ENCODE measurements at places on chromosomes 12 and 14.

GRCh38 chr12:100799770-100800169 lies 5.2 kb downstream of the ANO4 start:
- DNase-seq, result no peak

DNA sequence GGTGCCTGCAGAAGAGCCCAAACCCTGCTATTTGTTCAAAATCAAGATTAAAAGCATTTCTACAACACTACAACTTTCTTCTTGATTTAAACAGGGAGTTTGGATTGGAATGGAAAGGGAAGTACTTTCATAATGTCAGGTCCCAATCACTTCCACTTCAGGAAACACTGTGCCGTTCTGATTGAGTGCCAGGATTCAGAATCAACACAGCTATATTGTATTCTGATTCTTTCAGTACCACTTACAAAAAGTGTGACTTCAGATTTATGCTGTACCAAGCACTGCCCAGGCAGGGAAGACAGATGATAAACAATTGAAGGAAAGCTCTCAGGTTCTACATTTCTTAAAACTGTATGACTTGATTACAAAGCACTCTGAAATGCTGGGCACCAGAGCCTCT lies 3.2 kb downstream of the TDP1 start:
- no peak for DNase-seq

GRCh38 chr14:80959496-80959895 lies 4.1 kb downstream of the TSHR start:
- DNase-seq, result no peak

GRCh38 chr14:76682367-76682766 lies 78.9 kb upstream of the VASH1 start:
- DNase-seq, result no peak

- DNase-seq, result no peak
Measured at GRCh38 chr14:23005451-23006187, 4.3 kb downstream of the C14orf93 start.

DNA sequence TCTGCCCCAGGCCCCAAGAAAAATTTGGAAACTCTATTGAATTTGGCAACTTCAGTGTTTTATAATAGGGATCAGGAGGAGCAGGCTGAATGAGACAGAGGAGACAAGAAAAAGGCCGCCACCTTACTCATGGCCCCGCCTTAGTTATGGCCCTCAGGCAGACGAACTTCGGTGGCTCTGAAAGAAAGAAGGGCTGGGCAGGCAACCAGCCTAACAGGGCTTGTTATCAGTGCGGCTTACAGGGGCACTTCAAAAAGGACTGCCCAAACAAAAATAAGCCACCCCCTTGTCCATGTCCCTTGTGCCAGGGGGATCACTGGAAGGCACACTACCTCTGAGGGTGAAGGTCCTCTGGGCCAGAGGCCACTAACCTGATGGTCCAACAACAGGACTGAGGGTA lies 146.3 kb upstream of the ATF7IP start:
- no peak for DNase-seq

DNA sequence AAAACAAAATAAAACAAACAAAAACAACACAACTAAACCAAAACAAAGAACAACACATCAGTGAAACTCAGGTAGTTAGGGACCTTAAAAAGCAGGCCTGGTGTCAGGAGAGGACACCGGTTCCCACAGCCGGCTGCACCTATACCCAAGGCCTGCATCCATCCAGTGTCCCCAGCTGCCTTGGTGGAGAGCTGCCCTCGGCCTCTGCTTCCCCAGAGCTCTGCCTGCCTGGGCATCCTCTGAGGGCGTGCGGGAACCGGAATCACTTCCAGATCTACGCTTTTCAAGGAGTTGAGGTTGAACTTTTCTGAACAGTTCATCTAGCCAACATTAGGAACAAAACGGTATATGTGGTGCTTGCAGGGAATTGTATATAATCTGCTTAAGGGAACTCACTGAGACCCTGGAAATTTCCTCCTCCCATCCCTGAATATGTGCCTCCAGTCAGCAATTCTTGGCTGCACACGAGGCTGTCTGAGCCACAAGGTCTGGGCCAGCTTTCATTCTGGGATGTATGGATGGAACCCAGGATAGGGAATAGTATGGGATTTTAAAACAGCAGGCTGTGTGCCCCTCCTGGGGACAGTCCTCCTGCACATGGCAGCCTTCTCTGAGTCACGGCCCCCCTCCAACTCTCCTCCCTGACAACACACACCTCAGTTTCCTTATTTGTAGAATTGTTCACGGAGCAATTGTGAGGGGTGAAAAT lies 319.0 kb upstream of the RTL1 start:
- no peak for DNase-seq

GRCh38 chr12:120468325-120468820 lies 1.2 kb downstream of the SRSF9 start:
- DNase-seq, result peak; percentile 20

DNA sequence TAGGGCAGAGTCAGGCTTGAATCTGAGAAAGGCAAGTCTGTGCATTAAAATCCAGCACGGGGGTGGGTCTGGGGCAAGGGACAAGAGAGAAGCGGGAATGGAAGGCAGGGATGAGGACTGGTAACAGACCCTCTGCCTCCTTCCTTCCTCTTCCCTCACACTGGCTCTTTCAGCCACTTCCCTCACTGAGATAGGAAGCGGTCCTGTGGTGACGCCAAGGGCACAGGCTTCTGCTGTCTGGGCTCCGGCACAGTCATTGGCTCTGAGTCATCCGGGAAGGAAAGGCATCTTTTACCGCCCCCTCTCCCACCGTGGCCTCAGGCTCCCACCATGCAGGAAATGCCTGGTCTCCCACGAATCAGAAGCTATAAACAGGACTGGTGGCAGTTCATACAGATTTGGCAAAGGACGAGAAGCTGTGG lies 70.2 kb downstream of the ETV6 start:
- no peak for DNase-seq

GRCh38 chr12:91763654-91764370 lies 381.8 kb downstream of the BTG1 start:
- DNase-seq, result peak; percentile 34

- no peak for DNase-seq
Measured at GRCh38 chr12:29734734-29735133, 49.0 kb downstream of the TMTC1 start.

DNA sequence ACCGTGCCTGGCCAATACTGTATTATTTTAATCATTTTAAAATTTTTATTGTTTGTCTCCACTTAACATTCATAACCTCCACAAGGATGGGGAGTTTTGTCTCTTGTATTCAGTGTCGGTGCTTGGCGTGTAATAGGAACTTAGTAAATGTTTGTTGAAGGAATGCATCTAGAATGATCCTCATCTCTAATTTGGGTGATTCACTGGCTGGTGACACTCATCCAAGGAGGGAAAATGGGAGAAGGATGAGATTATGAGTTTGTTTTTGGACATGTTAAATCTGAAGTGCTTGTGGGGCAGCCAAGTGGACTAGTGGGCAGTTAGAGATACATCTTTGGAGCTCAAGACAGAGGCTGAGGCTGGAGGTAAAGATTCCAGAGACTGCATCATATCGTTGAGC lies 5.1 kb downstream of the KLC1 start:
- DNase-seq, result no peak

GRCh38 chr12:126224032-126224431 lies 1158.8 kb downstream of the AACS start:
- DNase-seq, result no peak

DNA sequence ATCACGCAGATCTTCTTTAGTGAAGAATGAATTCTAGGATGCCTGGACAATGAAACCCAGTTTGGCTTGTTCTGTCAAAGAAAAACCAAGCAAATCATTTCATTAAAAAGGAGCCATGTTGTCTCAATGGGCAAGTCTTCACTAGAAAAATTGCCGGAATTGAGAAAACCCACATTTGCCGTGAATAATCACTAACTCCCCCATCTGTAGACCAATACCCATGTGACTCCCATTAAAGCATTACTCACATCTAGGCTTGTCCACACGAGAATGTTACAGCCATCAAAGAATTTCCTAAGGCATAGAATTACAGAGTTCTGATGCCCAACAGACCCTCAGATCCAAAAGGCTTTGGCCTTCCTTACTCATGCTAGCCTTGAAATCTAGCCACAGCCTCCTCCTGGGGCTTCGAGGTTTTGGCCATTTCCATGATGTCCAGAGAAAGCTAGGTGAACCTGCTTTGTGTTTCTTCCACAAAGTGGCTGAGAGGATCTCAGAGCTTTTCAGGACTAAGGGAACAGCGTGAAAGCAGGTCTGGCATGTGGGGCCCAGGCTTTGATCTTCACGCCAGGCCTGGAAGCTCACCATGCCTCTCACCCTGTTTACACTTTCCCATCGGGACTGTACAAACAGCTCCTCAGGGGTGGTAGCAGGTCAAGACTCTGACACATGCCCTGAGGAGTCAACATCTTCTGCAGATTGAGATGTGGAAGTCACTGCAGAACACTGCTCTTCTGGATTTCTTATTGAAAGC lies 12.1 kb downstream of the SLC7A8 start:
- no peak for DNase-seq

DNA sequence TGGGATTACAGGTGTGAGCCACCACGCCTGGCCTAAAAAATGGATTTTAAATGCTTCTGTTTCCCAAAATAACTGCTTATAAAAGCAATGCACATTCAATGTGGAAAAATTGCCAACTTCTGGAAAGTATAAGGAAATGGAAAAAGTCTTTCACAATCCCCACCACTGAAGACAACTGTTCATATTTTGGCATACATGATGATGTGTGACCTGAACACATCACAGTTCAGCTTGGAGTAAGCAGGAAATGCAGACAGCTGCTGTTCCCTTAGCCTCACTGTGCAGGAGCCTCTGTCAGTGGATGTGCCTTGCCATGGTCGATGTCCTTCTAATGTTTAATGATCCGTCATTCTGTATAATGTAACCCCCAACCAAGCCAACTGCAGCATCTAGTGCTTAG lies 5.2 kb downstream of the MTERF2 start:
- DNase-seq, result no peak

DNA sequence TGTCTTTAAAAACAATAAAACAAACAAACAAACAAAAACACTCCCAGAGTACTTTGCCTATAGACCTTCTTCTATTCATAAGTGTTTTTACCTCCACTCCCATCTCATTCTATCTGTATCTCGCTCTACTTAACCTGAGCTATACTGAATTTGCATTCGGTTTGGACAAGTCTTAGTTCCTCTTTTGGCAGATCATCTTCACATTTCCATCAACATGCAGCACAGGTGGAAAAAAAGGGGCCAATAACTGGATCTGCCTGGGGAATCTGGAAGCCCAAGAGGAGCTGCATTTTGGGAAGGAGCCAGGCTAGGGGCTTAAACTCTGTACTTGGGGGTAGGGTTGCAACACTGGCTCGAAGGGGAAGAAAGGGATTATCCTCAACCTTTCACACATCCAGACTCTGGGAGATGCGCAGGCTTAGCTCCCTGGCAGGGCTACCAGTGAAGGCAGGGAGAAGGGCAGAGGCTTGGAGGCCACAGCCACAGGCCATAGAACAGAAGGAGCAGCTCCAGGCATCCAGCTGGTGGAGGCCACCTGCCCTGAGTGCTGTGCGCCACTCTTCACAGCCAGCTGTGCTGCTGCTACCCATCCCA lies 4.1 kb downstream of the NINJ2 start:
- peak; percentile 15 for DNase-seq

DNA sequence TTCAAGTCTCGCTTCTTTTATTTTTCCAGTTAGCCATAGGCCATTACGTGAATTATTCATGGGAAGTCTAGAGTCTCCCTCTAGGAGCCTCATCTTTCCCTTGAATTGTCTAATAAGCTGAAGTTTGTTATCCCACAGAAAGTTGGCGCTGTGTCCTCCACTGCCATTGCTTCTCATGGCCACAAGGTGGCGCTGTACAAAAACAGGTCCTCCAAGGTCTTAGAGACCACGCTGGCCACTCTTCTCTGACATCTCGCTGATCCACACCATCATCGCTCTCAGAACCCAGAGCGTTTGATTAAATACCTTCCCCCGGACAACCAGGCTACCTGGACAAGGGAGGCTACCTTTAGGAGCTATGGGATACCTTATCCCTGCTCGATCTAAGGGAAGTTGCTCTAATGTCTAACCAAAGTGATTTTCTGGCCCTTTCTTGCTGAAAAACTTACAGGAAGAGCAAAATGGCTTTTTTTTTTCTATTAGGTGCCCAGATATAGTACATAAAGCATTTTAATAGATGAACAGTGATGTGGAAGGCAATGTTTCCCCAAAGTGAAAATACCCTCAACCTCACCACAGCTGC lies 110.0 kb downstream of the CCDC60 start:
- DNase-seq, result peak; percentile 78

DNA sequence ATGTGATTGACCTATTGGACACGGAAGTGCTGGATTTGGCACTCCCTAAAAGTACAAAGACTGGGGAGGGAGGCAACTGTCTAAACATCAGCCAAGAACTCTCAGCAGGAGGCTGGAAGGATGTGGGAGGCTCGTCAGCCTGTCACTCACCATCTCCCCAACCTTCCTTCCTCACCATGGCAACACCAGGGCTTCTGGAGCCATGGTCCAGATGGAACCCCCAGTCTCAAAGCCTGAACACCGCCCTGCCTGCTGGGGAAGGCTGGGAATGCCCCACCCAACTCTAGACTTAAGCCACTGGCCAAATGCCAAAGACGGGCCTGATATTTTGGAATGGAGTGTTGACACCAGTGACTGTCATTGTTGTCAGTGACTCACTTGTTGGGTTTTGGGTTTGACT lies 55.3 kb downstream of the GALNT16 start:
- DNase-seq, result no peak

- DNase-seq, result no peak
Measured at GRCh38 chr12:112153181-112153892, 28.0 kb downstream of the TRAFD1 start.

- DNase-seq, result peak; percentile 80
Measured at GRCh38 chr14:101961011-101961721, 3.2 kb upstream of the DYNC1H1 start.

DNA sequence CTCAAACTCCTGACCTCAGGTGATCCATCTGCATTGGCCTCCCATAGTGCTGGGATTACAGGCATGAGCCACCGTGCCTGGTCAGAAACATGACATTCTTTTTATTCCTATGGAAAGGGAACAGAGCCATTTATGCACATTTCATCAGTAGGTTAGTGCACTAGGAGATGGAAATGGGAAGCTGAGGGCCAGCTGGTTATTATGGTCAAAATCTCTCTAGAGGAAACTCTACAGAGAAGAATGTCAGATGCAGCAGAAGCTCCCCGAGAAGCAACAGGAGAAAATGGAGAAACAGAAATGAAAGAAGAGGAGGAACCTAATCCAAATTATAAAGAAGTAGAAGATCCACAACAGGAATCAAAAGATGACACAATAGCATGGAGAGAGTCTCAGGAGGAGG lies 2.7 kb downstream of the CFAP251 start:
- no peak for DNase-seq

GRCh38 chr12:58596381-58596780 lies 323.9 kb downstream of the LRIG3 start:
- peak; percentile 16 for DNase-seq

- DNase-seq, result no peak
Measured at GRCh38 chr12:80325167-80325959, 118.7 kb upstream of the PTPRQ start.
